ENCODE measurements at places on chromosomes 4 and X.

GRCh38 chr4:110196871-110197528 lies 1.4 kb downstream of the ELOVL6 start:
- peak; percentile 57 for DNase-seq

DNA sequence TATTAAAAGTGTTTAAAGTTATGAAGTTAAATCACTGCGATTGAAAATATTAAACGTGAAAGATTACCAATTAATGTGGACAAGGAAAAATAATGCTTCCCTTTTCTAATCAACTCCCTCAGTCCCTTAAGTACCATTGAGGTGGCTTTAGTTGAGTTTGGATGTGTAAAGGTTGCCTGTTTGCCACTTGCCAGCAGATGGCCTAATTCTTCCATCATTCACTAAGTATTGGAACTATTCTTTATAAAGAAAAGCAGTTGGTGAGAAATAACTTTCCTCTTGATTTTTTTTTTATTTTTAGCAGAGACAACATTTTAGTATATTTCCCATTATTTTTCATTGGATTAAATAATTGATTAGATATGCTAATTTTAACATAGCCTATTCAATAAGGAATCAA lies 295.9 kb upstream of the TACR3 start:
- DNase-seq: peak; percentile 26

DNA sequence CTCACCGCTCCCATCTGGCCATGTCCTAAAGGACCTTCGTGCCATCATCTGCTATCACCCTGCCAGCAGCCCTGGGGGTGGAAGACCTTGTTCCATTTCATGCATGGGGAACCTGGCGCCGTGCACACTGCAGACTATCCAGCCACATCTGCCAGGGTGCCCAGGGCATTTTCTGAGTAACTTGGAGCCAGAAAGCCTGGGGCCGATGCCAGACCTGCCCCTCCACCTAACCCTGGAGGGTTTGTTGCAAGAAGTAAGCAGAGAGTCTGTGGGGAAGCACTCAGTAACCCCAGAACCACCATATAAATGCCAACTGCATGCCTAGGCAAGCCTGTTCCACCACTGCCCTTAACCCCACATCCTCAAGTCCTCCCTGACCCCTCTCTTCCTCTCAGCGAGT lies 7.3 kb downstream of the HAUS7 start:
- DNase-seq: no peak

- no peak for DNase-seq
Observed at GRCh38 chr4:74583089-74583700, 138.3 kb downstream of the AREG start.

DNA sequence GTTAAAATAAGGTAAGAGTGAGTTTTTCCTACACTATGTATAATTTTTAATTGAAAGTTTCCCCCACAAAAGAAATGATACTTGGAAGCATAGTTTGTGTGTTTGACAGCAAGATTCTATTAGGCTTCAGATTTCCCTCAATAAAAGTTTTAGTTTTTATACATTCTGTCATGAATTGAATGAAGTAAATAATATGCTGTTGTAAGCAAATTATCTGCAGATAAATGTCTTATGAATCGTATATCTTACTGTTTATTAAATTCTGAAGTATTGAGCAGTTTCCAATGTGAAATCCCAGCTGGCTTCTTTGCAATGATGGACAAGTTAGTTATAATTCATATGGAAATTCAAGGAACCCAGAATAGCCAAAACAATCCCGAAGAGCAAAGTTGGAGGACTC lies 33.5 kb downstream of the RS1 start:
- no peak for DNase-seq

GRCh38 chrX:2145692-2146367 lies 354.9 kb downstream of the DHRSX start:
- DNase-seq: no peak

DNA sequence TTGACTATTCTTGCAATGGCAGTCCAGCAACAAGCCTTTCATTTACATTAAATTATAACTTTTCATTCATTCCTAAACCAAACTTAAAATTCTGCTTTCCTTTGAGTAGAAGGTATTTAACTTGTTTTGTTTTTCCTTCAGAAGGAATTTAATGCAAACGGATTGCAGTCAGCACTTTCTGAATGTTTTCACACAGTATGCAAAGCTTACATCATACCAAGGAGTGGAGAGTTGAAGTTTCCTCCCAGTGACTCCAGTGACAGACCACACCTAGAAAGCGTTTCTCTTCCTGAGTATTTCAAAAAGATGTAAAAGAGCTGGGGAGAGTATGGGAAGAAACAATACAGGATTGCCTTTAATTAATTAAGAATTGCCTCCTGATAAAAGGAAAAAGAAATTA lies 8.1 kb downstream of the EPGN start:
- DNase-seq: no peak

GRCh38 chr4:114264877-114265291 lies 285.4 kb upstream of the ARSJ start:
- DNase-seq: peak; percentile 76

DNA sequence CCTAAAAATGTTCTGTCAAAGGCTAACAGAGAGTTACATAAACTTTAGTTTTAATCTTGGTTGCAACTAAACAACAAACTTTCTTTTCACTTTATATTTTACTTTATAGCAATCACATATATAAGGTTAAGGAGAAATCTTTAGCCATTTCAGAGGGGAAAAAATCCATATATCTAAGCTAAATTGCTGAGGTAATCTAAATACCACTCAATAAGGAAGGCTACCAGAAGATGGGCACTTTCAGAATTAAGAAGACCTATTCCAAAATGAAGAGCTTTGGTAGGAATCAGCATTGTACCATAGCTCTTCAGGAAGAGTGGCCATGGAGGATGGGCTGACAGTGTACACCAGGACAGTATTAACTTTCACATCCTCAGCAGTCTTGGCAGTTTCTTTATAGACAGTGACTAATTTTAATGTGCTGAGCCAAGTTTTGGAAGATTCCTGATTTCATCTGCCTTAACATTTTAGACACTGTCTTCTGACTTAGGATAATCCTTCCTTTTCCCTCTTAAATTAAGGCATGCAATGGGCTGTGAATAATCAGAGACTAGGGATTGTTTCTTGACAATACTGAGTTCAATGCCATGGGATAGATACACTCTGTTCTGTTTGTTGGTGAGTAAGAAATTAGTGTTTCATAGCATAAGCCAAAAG lies 7.1 kb downstream of the FAT4 start:
- DNase-seq: no peak

Data from HT-29 (cell line).